ENCODE measurements at places on chromosomes 5 and 9. TPM values are rescaled to one million over a fixed set of nuclear protein-coding genes. Genes with fewer than 3 reads are reported as not detected.

DNA sequence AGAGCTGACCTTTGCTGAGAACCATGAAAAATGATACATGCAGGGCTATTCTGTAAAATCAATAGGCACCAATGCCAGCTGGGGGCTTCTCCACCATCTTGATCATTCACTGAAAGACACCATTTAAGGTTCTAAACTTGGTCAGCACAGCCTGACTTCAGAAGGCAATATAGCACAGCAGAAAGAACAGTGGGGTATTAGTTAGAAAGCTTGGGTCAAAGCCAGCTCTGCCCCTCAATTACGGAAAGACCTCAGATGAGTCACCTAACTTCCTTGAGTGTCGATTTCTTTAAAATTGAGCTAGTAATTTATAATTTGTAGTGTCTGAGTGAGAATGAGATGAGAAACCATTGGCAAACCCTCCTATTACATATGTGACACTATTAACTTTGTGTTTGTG lies 3.4 kb downstream of the TNC start:
- DNase-seq: no peak

DNA sequence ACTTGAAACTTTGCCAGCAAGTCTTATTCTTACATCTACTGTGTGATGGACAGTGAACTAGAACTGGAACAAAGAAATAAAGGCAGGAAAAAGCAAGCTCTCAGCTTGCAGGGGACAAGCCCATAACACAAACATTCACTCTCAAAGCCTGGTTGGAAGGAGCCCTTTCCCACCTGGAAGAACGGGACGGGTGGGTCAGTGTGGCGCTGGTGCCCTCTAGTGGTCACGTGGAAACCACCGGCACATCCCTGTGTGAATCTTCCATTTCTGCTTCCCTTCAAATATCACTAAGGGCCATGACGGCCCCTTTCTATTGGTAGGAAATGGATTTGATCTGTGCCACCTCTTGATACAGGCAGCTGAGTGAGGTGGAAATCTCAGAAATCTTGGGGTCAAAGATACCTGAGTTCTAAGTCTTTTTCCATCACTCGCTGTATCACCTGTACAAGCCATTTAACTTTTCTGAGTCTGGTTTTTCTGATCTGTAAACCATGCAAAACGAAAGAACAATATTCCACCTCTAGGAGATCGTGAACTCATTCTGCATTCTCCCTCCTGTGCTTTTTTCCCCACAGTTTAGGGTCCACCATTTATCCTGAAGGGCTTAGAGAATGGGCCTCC lies 211.6 kb downstream of the MSX2 start:
- DNase-seq: peak; percentile 17

DNA sequence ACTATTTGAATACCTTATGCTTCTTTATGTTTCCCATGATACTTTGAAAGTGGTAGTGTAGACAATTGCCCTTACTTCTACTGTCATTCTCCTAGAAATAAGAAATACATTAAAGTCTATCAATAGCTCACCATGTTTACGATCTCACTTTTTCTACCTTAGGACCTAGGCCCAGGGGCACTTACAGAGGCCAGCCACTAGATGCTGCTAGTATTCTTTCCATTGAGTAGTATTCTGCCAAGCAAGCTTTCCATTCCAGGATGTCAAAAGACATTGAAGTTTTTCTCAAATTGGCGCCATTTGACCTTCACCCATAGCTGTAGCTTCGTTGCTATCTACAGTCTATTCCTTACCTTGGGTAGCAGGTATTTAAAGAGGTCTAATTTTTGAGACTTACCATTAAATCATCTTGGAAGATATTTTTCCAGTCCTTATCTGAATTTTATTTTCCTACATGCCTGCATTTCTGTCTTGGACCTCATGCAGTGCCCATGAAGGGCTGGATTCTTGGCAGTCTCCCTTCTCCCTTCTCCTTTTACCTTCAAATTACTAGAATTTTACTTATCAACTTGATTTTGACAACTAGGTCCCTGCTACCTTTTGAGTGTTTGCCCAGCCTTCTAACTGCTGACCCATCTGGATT lies 246.0 kb upstream of the NUDT12 start:
- peak; percentile 35 for DNase-seq

DNA sequence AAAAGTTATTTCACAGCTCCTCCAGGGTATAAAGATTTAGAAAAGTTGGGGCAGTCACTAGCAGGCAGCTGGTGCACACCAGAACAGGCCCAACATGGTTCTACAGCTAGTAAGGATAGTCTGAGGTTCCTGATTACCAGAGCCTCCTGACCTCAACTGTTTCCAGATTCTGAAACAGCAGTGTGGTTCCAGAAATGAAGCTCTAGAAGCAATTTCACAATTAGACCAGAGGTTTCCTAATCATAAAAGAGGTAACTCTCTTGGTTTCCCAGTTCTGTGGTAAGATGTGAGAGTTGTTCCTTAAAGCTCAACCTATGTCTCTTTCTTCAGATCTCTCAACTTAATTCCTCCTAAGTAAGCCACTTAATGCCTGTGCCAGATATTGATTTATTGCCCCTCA lies 11.9 kb downstream of the AGTPBP1 start:
- no peak for DNase-seq

- peak; percentile 78 for DNase-seq
Measured at GRCh38 chr5:143308731-143309130, 94.8 kb downstream of the NR3C1 start.

GRCh38 chr5:62791059-62791458 lies 212.4 kb downstream of the LRRC70 start:
- no peak for DNase-seq

- no peak for DNase-seq
Measured at GRCh38 chr9:124254261-124254682, 3.5 kb upstream of the NEK6 start.

GRCh38 chr5:55650386-55650785 lies 61.7 kb downstream of the SLC38A9 start:
- DNase-seq: peak; percentile 82

DNA sequence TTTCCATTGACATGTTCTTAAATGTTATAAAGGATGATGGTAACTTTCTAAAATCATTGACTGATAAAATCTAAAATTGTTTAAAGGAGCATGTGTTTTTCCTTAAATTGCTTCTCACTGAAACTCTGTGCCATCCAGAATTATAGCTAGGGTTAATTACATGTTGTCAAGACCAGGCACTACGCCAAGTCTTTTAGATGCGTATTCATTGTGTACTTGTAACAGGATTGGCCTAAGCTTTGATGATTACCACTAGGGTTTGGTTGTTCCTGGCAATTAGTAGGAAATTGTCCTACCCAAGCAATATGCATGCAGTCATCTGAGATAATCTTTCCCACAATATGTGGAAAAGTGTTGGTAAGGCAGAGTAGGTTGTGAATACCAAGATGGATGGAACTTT lies 43.8 kb downstream of the PRKACG start:
- no peak for DNase-seq

Gene SNCAIP
- total RNA-seq: 0.84 TPM

Gene CFAP77
- total RNA-seq: 0.36 TPM

Gene CORO2A
- total RNA-seq: 11.1 TPM

Gene MAP3K1
- total RNA-seq: 10.4 TPM

Measured in astrocyte (in vitro differentiated cells and primary cell).